Effector memory CD4-positive, alpha-beta T cell (primary cell): ENCODE measurements at places on chromosomes 6 and 20.
A peak's percentile ranks its signal among the peaks of the same experiment; 100 is the strongest.

DNA sequence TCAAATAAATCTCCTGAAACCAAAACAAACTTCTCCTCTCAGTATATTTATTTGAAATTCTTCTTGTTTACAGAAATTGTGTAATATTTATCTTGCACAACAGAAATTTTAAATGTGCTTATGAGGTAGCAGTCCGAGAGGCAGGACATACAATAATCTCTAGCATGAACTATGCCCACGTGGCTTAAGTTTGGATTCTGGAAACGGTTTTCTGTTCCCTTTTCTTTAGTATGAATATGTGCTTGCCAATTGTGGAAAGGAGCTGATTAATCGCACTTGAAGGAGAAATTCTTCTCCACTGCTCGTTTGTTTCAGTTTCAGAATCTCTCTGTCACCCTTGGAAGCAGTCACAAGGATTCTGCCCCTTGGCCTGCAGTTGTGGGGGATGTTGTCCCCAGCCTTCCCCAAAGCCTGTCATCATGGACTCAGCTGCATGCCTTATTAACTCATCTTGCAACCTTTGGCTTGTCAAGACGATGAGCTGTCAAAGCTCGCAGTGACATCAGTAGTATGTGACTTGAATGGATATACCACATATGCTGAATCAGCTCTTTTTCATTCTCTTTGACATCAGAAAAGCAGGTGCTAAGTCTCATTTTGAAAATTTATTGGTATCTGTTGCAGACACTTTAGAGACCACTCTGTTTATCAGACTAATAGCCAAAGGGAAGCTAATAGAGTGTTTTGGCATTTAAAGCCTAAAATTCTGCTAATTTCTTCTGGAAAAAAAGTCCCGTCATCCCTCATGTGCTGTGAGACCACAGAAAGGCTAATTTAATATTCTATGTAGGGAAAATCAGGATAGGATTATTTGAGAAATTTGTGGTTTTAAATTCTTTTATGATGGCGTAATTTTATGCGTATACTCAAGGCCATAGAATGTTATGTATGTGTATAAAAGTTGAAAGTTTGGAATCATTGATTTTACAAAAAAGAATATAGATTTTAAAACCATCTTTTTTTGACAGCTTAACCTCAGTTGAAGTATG, 186.8 kb downstream of the ARID1B start:
- H3K4me3 ChIP-seq: no peak overlapping the region
- H3K27me3 ChIP-seq: no peaks in the 10 kb centered on the region
- no peak for DNase-seq
- peaks cover 3% of the 10 kb centered on the region for H3K4me1 ChIP-seq
- H3K27ac ChIP-seq: no peak overlapping the region

DNA sequence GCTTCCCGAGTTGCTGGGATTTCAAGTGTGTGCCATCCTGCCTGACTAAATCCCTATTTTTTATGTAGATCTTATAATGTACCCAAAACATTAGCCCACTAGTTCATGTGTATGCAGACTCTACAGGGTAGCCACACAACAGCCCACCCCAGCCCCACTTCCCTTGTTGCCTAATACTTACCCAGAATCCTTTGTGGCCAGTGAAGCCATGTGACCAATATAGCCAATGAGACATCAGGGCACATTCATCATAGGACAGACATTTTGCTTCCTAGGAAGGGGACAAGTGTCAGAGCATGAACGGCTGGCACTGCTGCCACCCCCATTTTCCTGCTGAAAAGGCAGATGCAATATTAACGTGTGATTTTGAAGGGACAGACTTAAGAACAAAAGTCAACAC, 36.0 kb upstream of the TCP11 start:
- no peak for DNase-seq
- H3K36me3 ChIP-seq: no peaks in the 10 kb centered on the region
- H3K27ac ChIP-seq: no peak overlapping the region
- no peak overlapping the region for H3K4me3 ChIP-seq

GRCh38 chr6:50707652-50708300, 5.5 kb upstream of the TFAP2D start:
- DNase-seq: no peak
- H3K4me3 ChIP-seq: no peak overlapping the region
- no peaks in the 10 kb centered on the region for H3K4me1 ChIP-seq

- H3K4me1 ChIP-seq: no peaks in the 10 kb centered on the region
- H3K27me3 ChIP-seq: no peaks in the 10 kb centered on the region
- no peak overlapping the region for H3K4me3 ChIP-seq
- H3K27ac ChIP-seq: no peak overlapping the region
- no peaks in the 10 kb centered on the region for H3K36me3 ChIP-seq
Measured at GRCh38 chr6:119105282-119105681, 26.8 kb upstream of the FAM184A start.

- no peak overlapping the region for H3K4me3 ChIP-seq
- H3K36me3 ChIP-seq: no peaks in the 10 kb centered on the region
- H3K4me1 ChIP-seq: no peaks in the 10 kb centered on the region
- DNase-seq: no peak
- H3K27ac ChIP-seq: no peak overlapping the region
Measured at GRCh38 chr6:105105094-105105493, 74.7 kb downstream of the POPDC3 start.

GRCh38 chr20:17612287-17612991, 42.6 kb downstream of the DSTN start:
- H3K27me3 ChIP-seq: no peaks in the 10 kb centered on the region
- H3K27ac ChIP-seq: peak overlapping the region; percentile 36
- peaks cover 39% of the 10 kb centered on the region for H3K4me1 ChIP-seq
- no peaks in the 10 kb centered on the region for H3K36me3 ChIP-seq
- no peak for DNase-seq

- H3K4me1 ChIP-seq: no peaks in the 10 kb centered on the region
- H3K4me3 ChIP-seq: no peak overlapping the region
- H3K27me3 ChIP-seq: no peaks in the 10 kb centered on the region
- no peak for DNase-seq
Measured at GRCh38 chr6:82616386-82617028, 252.9 kb downstream of the TPBG start.

- peaks cover 36% of the 10 kb centered on the region for H3K36me3 ChIP-seq
- H3K4me1 ChIP-seq: no peaks in the 10 kb centered on the region
- no peak for DNase-seq
- no peak overlapping the region for H3K4me3 ChIP-seq
Measured at GRCh38 chr20:39019805-39020325, 57.7 kb downstream of the DHX35 start.

GRCh38 chr6:12645941-12646340, 70.6 kb upstream of the PHACTR1 start:
- no peaks in the 10 kb centered on the region for H3K36me3 ChIP-seq
- no peak for DNase-seq
- H3K27me3 ChIP-seq: no peaks in the 10 kb centered on the region
- no peaks in the 10 kb centered on the region for H3K4me1 ChIP-seq

GRCh38 chr6:42368181-42368580, 83.5 kb downstream of the TRERF1 start:
- H3K36me3 ChIP-seq: no peaks in the 10 kb centered on the region
- DNase-seq: no peak
- peaks cover 37% of the 10 kb centered on the region for H3K4me1 ChIP-seq
- no peaks in the 10 kb centered on the region for H3K27me3 ChIP-seq
- peak overlapping the region; percentile 41 for H3K4me3 ChIP-seq

DNA sequence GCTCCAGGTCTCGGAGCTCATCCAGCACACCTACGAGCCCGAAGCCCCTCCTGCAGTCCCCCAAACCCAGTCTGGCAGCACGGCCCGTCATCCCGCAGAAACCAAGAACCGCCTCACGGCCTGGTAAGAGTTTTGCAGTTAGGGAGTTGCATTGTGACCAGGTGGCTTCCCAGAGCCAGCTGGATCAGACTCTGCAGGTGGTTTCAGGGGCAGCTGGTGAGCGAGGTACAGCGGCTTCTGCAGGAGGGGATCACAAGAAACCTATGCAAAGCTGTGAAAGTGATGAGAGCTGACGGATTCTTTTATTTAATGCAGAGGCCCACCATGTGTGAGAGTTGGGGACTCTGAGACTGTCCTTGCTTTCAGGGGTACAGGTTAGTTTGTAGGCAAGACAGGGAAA, 45.9 kb upstream of the SCGN start:
- no peak for DNase-seq
- no peak overlapping the region for H3K27ac ChIP-seq
- no peaks in the 10 kb centered on the region for H3K36me3 ChIP-seq
- no peak overlapping the region for H3K4me3 ChIP-seq
- H3K4me1 ChIP-seq: no peaks in the 10 kb centered on the region

- H3K4me3 ChIP-seq: no peak overlapping the region
- no peaks in the 10 kb centered on the region for H3K27me3 ChIP-seq
- no peak overlapping the region for H3K27ac ChIP-seq
- no peaks in the 10 kb centered on the region for H3K4me1 ChIP-seq
- no peaks in the 10 kb centered on the region for H3K36me3 ChIP-seq
- DNase-seq: no peak
Measured at GRCh38 chr6:126701676-126702560, 362.0 kb downstream of the CENPW start.

DNA sequence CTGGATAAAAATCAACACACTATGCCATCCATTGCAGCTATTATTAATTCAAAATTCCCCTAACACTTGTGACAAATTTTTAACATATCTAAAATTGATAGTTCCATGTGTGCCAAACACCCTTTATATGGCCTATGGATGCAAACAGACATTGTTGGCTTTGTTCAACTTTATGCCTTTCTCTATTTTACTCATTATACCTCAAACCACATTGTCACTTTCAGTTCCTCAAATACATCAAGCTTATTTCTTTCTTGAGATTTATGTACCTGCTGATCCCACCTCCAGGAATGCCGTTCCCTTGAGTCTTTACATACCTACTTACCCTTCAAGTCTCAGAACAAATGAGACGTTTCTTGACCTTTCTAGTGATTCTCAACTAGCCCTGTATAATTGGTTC, 193.5 kb upstream of the PLN start:
- DNase-seq: no peak
- H3K27ac ChIP-seq: no peak overlapping the region
- H3K36me3 ChIP-seq: no peaks in the 10 kb centered on the region
- H3K4me1 ChIP-seq: no peaks in the 10 kb centered on the region

GRCh38 chr6:36804563-36804962, 34.7 kb downstream of the CPNE5 start:
- no peaks in the 10 kb centered on the region for H3K4me1 ChIP-seq
- H3K4me3 ChIP-seq: no peak overlapping the region
- no peaks in the 10 kb centered on the region for H3K36me3 ChIP-seq
- DNase-seq: no peak
- H3K27me3 ChIP-seq: no peaks in the 10 kb centered on the region

- H3K36me3 ChIP-seq: peaks cover 7% of the 10 kb centered on the region
- H3K4me3 ChIP-seq: no peak overlapping the region
- no peaks in the 10 kb centered on the region for H3K27me3 ChIP-seq
- no peak for DNase-seq
- H3K27ac ChIP-seq: no peak overlapping the region
Measured at GRCh38 chr20:17992224-17992637, 23.4 kb downstream of the MGME1 start.

- no peaks in the 10 kb centered on the region for H3K4me1 ChIP-seq
- no peak overlapping the region for H3K4me3 ChIP-seq
- H3K36me3 ChIP-seq: no peaks in the 10 kb centered on the region
- no peak for DNase-seq
Measured at GRCh38 chr6:170208651-170209353, 82.1 kb downstream of the DLL1 start.

DNA sequence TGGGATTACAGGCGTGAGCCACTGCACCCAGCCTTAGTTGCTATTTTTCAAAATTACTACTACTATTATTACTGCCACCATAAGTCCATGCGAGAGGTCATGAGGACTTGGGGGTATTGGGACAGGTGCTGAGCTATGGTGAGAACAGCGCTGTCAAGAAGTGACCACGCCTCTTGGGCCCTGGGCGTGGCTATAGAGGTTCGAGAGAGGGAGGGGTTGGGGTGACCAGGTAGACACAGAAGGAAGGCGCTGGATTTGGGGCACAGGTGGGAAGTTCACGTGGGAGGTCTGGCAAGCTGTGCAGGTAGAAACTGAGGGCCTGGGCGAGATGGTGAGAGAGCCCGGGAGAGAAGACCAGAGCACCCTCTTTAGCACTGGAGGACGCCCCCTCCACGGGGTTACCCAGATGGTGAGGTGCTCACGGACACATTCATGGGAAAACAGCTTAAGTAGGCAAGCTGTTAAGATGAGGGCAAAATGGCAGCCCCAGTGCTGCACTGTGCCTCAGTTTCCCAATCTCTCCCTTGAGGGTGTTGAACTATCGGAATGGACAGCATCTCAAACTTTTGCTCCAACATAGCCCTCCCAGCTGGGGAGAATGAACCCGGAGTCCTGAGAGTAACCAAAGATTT, 61.0 kb downstream of the RAB44 start:
- no peaks in the 10 kb centered on the region for H3K27me3 ChIP-seq
- no peaks in the 10 kb centered on the region for H3K36me3 ChIP-seq
- H3K4me1 ChIP-seq: peaks cover 47% of the 10 kb centered on the region
- peak overlapping the region; percentile 13 for H3K27ac ChIP-seq
- H3K4me3 ChIP-seq: no peak overlapping the region

GRCh38 chr6:215335-216034, 76.8 kb upstream of the DUSP22 start:
- no peak overlapping the region for H3K4me3 ChIP-seq
- H3K4me1 ChIP-seq: peaks cover 7% of the 10 kb centered on the region
- H3K36me3 ChIP-seq: no peaks in the 10 kb centered on the region
- H3K27ac ChIP-seq: no peak overlapping the region
- peak; percentile 29 for DNase-seq

GRCh38 chr20:53608456-53609452, 15.1 kb upstream of the ZNF217 start:
- peak overlapping the region; percentile 36 for H3K4me3 ChIP-seq
- peaks cover 13% of the 10 kb centered on the region for H3K4me1 ChIP-seq
- no peaks in the 10 kb centered on the region for H3K36me3 ChIP-seq
- H3K27ac ChIP-seq: peak overlapping the region; percentile 73

DNA sequence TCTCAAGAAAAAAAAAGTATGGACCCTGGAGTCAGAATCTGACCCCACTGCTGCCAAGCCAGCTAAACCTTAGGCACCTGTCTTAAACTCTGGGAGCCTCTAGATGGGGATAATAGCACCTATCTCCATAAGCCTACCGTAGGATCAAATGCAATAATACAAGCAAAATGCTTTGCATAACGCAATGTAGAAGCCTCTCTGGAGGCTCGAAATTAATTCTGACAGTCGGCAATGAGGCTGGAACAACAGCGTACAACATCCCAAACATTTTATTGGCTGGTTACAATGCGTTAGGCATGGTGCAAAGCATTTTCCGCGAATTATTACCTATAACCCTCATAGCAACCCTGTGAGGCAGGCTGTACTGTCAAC, 521 bp downstream of the CDK5RAP1 start:
- peak overlapping the region; percentile 94 for H3K4me3 ChIP-seq
- peaks cover 25% of the 10 kb centered on the region for H3K4me1 ChIP-seq
- DNase-seq: no peak
- H3K36me3 ChIP-seq: no peaks in the 10 kb centered on the region
- no peaks in the 10 kb centered on the region for H3K27me3 ChIP-seq

- H3K36me3 ChIP-seq: no peaks in the 10 kb centered on the region
- DNase-seq: no peak
- no peak overlapping the region for H3K27ac ChIP-seq
- H3K4me3 ChIP-seq: no peak overlapping the region
- H3K27me3 ChIP-seq: no peaks in the 10 kb centered on the region
Measured at GRCh38 chr20:61424628-61425420, 172.8 kb downstream of the CDH4 start.
